ENCODE measurements at places on chromosomes 1 and 21.
A peak's percentile ranks its signal among the peaks of the same experiment; 100 is the strongest.

- DNase-seq = no peak
These were observed 454 bp upstream of the NENF start for GRCh38 chr1:212432272-212432660.

- peak; percentile 48 for DNase-seq
These were observed 1.5 kb downstream of the AJAP1 start for GRCh38 chr1:4655674-4656532.

- DNase-seq = no peak
These were observed 789 bp upstream of the GJB4 start for GRCh38 chr1:34758751-34759150.

- no peak for DNase-seq
These were observed 90.1 kb upstream of the SLC25A33 start for GRCh38 chr1:9449110-9449627.

GRCh38 chr1:51000651-51001050 is 30.6 kb downstream of the CDKN2C start:
- peak; percentile 73 for DNase-seq

DNA sequence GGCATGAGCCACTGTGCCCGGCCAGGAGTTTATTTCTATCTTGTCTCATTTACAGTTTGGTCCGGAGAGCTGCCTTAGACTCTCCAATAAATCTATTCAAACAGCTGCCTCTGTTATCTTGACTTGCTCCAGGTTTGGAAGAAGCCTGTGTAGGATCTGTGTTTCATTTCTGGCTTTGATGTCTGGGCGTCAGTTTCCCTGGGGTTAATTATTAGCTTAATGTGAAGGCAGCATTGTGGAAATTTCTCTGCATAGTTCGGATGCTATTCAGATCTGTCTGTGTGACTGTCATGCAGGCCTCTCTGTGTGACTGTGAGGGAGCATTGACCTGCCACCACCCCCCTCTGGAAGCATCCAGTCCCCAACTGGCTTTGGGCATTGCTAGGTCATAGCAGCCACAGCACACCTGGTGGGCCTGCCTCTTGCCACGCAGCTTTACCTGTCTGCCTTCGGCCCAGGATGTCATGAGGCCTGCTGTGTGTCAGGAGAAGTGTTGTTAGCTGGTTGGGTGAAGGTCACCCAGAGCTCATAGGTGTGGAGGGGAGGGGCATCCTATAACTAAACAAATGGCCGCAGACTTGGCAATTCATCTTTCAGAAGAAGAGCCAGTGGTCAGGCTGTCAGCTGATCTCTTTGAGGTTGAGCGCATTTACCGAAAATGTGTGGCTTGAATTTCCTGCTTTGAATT is 9.8 kb downstream of the IFNGR2 start:
- DNase-seq = no peak

DNA sequence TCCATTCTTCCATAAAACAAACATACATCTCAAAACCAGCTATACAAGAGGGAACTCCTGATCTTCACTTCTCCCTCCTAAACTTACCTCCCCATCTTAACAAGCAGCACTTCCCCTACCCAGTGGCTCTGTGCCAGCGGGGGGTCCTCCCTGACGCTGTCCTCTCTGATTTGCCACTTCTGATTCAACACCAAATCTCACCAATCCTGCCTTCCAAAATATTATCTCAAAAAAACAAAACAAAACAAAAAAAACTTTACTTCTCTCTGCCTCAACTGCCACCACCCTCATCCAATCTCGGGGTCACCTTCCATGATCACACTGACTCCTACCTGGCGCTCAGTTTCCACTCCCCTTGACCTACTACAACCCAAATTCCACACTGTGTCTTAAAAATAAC is 72.8 kb downstream of the SLC45A1 start:
- no peak for DNase-seq
